ENCODE measurements at places on chromosomes 4 and X.

DNA sequence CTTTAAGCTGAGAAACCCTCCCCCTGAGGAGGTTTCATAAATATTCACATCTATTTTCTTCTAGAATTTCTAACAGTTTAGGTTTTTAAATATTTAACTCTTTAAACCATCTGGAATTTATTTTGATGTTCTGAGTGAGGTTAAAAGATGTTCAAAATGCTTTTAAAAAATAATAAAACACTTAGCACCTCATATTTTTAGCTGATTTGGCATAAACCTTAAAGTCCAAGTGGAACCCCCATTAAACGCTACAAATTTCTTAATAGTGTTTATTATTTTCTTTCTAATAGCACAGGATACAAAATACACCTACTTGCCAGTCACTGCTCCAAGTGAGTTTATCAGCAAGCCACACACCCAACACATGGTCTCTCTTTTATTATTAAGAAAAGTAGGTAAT, 277.2 kb downstream of the QDPR start:
- DNase-seq = no peak

DNA sequence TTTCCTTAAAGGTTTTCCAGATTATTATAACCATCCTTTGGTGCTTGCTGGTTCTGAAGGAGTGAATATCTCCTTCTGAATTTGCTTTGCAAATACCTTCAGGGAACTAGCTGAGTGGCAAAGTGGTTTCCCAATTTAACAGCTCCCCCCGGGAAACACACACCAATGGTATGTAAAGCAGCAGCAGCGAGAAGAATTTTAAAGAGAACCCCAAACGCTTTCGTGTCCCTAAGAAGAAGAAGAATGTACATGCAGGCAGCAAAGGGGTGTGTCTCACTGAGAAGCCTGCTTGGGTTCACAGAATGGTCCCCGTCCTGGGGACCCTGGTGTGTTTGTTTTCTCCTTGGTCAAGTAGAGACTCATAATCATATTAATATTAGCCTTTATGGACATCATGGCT, 4.2 kb upstream of the AKAP17A start:
- DNase-seq = no peak

- no peak for DNase-seq
These were observed 45.4 kb downstream of the UGT2A3 start for GRCh38 chr4:68905939-68906779.

- no peak for DNase-seq
These were observed 83.5 kb downstream of the NPNT start for GRCh38 chr4:105978684-105979296.

GRCh38 chrX:87580862-87581261, 63.3 kb downstream of the KLHL4 start:
- no peak for DNase-seq

DNA sequence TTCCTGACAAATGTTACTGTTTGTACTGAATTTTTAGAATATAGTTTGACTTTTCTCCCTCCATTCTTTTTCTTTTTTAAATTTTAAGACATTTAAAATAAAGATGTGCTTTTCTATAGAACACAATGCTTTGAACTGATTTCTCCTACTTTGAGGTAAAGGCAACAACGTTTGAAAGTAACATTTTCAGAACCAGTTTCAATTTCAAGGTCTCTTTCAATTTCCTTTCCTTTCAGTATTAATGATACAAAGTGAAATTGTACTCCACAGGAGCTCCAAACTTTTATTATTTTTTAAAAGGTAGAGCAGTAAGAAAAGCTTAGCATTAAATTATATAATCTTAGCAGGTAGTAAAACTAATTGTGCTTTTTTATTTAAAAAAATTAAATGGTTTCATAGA, 54.9 kb downstream of the NDST4 start:
- DNase-seq = no peak

DNA sequence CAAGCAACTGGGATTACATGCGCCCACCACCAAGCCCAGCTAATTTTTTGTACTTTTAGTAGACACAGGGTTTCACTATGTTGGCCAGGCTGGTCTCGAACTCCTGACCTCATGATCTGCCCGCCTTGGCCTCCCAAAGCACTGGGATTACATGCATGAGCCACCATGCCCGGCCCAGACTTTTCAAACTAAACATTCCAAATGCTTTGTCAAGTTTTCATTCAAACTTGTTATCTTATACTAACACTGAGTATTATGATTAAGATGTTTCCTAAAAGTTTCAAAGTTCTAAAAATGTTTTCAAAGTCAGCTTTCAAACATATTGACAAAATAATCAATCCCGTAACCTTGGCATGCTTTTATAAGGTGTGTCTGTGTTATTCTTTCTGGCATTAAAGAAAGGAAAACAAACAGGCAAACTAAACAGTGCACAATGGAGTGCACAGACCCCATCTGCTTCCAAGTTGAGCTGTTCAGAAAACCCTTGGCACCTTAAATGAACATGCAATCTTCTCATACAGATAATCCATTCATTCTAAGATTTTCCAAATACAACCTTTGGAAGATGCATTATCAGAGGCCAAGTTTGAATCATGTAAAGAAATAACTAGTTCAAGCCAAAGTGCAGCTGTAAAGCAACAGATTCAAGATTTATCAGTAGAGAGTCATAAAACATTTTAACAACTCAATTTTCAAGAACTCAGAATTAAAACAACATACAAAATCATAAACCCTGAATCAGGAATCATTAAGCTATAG, 49.1 kb downstream of the ABCG2 start:
- DNase-seq = no peak

All from activated naive CD4-positive, alpha-beta T cell treated with Interleukin-2 at 50 U/mL for 16 hours (primary cell).